ENCODE measurements at places on chromosomes 7 and 10.

DNA sequence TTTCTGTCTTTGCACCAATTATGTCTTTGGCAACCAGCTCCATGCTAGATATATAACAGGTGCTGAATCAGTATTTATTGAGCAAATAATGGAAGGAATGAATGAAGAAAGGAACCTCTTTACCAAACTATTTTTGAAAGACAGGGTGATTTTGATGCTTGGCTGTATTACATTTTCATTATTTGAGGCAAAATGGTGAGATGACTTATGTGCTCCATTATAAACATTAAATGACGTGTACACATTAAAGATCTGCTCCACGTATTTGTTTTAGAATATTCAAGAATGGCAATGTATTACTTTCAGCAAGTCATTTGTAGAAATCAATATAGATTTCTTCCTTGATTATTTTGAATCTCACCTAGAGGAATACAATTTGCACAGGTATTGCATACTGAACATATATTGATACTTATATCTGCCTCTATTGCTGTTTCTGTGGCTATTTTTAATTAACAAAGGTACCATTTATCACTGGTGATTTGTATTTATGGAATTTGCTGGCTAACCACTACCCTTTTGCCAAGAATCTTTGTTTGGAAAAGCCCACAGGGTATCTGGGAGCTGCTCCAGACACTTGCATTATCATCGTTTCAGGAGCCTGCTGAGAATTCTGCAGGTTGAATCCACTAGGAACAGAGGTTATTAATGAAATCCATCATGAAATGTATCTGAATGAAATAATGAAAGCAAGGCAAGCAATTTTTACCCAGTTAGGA lies 92.2 kb downstream of the SEMA3C start:
- no peak for DNase-seq

DNA sequence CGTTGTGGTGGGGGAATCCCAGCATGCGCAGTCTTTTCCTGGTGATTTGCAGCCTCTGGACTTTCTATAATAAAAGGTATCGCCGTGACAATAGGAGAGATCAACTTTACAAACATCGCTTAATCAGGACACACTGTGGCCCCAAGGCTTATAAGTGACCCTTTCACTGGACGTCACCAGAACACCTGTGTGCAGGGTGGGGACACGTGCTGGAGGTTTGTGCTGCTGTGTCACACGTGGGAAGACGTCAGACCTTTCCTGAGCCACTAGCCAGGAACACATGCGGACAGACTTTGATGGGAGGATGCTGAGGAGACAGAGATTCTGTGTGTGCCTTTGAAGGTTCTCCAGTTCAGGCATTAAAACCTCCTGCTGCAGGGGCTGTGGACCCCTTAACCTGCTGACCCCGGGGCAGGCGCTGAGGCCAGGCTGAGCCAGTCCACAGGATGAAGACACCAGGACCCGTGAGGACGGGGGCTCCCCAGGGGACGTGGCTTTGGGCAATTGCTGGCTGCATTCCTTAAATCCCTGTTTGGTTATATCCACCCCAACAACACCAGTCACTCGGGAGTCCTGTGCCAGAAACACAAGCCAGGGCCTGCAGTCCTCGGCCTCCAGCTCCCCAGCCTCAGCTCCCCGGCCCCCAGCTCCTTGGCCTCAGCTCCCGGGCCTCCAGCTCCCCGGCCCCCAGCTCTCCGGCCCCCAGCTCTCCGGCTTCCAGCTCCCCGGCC lies 183.4 kb downstream of the PTPRN2 start:
- no peak for DNase-seq

- no peak for DNase-seq
Measured at GRCh38 chr7:17521437-17521836, 223.0 kb downstream of the AHR start.

DNA sequence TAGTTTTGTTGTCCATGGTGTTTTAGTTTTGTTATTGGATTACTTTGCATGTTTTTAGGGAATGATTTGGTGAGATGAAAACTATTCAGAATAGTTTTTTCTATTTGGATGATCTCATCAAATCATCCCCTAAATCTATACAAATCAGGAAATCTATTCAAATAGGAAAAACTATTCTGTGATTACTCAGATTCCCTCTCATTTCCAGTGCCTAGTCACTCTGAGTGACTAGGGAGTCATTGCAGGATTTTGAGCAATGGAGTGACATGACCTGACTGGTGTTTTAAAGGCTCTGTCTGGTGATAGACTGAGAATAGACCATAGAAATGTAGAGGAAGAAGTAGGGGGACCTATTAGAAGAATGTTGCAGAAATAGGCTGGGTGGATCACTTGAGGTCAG lies 72.4 kb downstream of the TPST1 start:
- no peak for DNase-seq

DNA sequence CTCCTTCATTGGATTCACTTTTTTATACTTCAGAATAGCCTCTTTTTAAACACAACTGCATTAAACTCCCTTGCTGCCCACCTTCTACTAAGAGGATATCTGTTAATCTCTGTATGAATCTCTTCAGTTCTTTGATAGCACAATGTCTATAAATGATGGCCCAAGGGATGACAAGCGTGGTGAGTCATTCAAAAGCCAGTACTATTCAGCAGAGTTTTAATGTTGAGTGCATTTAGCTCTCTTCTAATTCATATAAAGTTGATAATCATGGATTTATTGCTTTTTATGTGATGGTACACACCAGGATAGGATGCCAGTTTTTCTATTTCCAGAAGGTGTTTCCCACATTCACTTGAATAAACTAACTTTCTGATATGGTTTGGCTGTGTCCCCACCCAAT lies 57.4 kb upstream of the HECTD2 start:
- no peak for DNase-seq

DNA sequence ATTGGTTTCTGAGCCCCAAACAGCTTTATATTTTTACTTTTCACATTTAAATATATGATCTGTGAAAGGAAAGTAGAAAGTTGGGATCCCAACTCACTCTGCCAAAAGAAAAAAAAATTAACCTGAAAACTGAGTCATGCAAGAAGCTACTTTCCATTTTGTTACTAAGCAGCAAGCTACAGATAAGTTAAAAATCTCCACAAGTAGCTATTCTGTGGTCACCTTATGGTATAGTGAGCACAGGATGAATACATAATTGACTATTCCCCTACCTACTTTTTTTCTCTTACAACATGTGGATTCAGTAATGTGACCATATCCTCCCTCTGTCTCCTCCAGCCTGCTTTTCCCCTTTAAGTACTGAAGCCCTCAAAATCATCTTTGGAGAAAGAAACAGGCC lies 30.3 kb upstream of the CREB3L2 start:
- DNase-seq = no peak

- no peak for DNase-seq
Measured at GRCh38 chr7:31953432-31953831, 116.8 kb downstream of the PDE1C start.

GRCh38 chr10:71565284-71566000 lies 154.1 kb downstream of the C10orf105 start:
- DNase-seq = no peak

DNA sequence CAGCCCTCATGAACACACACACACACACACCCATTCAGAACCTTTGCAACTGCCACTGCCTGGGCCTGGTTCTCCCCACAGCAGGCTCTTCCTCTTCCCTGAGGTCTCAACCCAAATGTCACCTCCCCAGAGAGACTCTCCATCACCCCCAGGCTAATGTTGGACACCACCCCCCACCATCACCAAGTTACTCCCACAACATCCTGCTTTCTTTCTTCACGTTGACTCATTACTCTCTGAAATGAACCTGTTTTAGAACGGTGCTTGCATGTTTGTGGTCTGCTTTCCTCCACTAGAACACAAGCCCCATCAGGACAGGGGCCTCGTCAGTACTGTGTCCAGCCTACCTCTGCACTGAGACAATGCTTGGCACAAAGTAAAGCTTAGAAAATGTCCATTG lies 16.0 kb downstream of the AFAP1L2 start:
- DNase-seq = no peak

- no peak for DNase-seq
Measured at GRCh38 chr10:103598654-103599115, 105.2 kb downstream of the NEURL1 start.

GRCh38 chr7:13067036-13067435 lies 379.6 kb downstream of the ARL4A start:
- DNase-seq = no peak

GRCh38 chr7:107878636-107879035 lies 12.3 kb upstream of the DLD start:
- DNase-seq = no peak

- DNase-seq = no peak
Measured at GRCh38 chr7:91140982-91141381, 123.3 kb upstream of the FZD1 start.

DNA sequence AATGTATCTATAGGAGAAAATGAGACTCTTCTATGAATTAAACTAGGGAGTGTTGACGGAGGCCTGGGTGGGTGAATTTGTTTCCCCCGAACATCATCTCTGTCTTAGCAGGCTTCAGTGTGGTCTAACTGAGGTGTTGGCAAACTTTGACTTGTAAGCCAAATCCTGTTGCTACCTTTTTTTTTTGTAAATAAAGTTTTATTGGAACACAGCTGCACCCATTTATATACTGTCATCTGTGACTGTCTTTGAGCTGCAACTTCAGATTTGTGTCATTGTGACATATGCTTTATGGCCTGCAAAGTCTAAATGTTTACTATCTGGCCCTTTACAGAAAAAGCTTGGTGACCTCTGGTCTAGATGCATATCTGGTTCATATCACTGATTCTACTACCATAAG lies 455.9 kb downstream of the LRMDA start:
- no peak for DNase-seq

DNA sequence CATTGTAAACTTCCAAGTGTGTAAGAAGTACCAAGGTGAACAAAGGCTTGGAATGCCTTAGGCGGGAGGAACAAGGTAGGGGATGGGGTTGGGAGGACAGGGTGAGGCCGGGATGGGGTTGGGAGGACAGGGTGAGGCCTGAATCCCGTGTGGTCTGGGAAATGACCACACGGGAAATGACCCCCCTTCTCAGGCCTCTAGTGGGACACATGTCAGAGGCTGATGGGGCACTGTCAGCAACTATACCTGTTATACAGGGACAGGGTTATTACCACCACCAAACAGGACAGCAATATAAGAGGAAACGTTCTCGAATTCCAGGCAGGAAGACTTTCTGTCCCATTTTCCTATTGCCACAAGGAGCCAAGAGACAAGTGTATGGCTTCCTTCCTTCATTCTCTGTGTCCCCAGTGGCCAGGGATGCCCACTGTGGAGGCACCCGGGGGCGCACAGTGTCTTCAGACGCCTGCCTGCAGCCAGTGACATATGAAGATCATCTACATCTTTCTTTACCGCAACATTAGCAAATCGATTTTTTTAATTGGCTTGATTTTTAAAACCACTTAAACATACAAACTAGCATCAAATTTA lies 1.3 kb downstream of the MKI67 start:
- no peak for DNase-seq

- DNase-seq = no peak
Measured at GRCh38 chr7:79524048-79524447, 70.6 kb upstream of the MAGI2 start.

- no peak for DNase-seq
Measured at GRCh38 chr10:36181426-36182178, 539.5 kb upstream of the FZD8 start.

DNA sequence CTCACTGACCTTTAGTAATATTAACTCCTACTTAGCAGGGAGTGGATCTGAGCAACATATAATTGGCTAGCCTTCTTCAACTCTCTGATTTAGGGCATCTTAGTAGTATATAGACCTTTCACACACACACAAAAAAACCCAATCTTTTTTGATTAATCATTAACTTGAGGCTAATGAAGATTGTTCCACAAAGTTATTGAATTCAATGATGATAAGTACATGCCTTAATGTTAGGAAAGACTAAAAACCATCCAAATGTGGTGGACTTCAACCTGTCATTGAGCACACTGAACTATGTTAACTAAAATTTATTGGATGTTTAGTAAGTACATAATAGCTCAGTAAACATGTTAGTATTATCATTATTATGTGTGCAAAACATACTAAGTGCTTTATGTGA lies 179.4 kb upstream of the SLC25A13 start:
- DNase-seq = no peak

GRCh38 chr7:26369593-26369992 lies 77.9 kb downstream of the SNX10 start:
- no peak for DNase-seq

DNA sequence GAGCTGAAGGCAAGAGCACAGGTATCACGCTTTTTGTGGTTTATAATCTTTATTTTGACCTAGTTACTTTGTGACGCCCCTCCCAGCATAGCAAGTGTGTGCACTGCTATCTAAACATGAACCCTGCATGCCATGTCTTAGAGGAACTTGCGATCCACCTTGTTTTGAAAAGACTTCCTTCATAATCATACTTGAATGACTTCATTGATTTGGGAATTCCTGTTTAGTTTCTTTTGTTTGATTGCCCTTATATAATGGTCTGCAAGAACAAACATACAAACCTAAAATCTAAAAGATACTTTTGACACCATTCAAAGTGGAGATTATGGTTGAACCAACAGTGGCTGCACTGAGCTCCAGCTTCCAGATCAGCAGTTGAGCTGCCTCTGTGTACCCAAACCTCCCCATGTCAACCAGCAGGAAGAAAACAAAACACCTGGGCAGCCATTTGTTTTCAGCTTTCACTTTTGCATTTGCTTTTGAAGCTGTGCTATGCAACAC lies 132.6 kb downstream of the CELF2 start:
- DNase-seq = no peak

- DNase-seq = no peak
Measured at GRCh38 chr10:130817046-130817624, 494.4 kb downstream of the TCERG1L start.

- no peak for DNase-seq
Measured at GRCh38 chr10:68992636-68993440, 4.2 kb downstream of the KIFBP start.

- DNase-seq = no peak
Measured at GRCh38 chr10:113991091-113991860, 52.4 kb upstream of the ADRB1 start.

DNA sequence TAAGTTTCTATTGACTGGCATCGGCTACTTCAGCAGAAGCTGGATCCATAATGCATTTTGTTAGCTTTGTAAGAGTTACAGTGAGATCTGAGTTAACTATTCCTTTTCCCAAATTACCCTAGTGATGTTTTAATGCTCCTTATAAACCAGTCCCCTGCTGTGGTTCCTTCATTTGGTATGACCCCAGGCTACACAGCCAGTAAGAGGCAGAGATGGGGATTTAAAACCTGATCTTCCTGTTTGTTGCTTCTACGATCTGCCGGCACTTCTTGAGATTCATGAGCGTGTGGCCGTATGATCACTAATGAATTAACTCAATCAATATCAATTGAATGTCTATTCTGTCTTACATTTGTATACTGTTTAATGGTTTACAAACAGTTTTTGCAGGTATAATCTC lies 86.1 kb downstream of the CACNB2 start:
- no peak for DNase-seq

GRCh38 chr7:136566491-136566890 lies 302.0 kb upstream of the CHRM2 start:
- no peak for DNase-seq

GRCh38 chr7:105036217-105037168 lies 22.5 kb downstream of the KMT2E start:
- DNase-seq = no peak

GRCh38 chr7:101126651-101127459 lies at the start of gene SERPINE1:
TSS of gene SERPINE1 (plus strand) at chr7:101127104. CDS start at chr7:101128394, 1,290 bp downstream.
- peak; percentile 17 for DNase-seq

GRCh38 chr10:51638737-51639136 lies 60.7 kb downstream of the CSTF2T start:
- DNase-seq = no peak

GRCh38 chr7:134337980-134338379 lies 21.2 kb upstream of the SLC35B4 start:
- DNase-seq = no peak
